ENCODE measurements at places on chromosomes 12 and 14.

DNA sequence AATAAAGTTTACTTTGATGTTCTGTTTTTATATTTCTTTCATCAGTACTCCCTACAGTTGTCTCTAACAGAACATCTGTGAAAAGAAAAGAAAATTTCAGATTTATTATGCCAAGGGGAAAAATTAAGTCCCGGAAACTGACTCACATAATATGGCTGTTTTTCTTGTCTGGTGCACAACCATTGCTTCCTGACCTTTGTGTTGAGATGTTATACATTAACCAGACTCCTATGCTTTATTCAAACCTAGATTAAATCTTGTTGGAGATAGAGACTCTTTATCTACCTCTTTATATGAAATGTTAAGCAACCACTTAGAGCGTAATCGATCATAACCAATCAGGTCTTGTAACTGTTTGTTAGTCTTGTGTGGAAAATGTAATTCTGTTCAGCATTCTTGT, 37.6 kb upstream of the BICD1 start:
- no peak for DNase-seq

DNA sequence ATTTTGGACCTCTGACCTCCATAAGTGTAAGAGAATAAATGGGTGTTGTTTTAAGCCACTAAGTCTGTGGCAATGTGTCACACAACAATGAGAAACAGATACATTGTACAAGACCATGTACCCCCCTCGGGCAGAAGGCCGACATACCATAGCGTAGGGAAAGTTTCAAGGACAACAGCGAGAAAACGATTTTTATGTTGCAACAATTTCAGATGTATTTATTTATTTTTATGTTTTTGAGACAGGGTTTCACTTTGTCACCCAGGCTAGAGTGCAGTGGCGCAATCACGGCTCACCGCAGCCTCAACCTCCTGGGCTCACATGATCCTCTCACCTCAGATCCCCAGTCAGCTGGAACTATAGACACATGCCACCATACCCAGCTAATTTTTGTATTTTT, 136.4 kb upstream of the NCOR2 start:
- no peak for DNase-seq

DNA sequence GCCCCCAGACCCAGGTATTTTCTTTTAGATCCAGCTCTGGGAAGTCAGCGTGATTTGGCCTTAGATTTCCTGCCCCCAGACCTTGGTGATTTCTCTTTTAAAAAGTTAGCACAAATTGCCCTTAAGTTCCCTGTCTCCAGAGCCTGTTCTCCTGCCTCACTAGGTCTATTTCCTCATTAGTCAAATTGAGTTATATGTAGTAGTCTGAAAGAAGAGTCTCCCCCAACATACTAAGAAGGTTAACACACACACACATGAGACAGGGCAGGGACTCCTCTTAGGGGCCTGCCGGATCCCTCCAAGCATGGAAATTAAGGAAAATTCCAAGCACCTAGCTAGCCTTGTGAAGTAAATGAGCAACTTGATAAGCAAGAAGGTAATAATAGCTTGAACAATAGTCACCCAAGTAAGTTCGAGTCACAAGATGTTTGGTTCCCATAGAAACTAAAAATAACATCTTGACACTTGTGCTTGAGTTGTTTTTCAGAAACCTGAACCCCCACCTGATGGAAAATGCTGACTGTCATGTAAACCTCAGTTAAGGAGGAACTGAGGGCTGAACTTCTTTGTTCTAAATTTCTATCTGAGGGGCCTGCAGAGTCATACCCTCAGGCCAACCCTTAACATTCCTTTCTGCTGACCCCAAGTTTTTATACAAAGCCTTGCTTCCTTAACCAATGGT, 51.6 kb downstream of the CAND1 start:
- DNase-seq: no peak

- DNase-seq: no peak
Observed at GRCh38 chr12:76504606-76505005, 55.0 kb downstream of the OSBPL8 start.

DNA sequence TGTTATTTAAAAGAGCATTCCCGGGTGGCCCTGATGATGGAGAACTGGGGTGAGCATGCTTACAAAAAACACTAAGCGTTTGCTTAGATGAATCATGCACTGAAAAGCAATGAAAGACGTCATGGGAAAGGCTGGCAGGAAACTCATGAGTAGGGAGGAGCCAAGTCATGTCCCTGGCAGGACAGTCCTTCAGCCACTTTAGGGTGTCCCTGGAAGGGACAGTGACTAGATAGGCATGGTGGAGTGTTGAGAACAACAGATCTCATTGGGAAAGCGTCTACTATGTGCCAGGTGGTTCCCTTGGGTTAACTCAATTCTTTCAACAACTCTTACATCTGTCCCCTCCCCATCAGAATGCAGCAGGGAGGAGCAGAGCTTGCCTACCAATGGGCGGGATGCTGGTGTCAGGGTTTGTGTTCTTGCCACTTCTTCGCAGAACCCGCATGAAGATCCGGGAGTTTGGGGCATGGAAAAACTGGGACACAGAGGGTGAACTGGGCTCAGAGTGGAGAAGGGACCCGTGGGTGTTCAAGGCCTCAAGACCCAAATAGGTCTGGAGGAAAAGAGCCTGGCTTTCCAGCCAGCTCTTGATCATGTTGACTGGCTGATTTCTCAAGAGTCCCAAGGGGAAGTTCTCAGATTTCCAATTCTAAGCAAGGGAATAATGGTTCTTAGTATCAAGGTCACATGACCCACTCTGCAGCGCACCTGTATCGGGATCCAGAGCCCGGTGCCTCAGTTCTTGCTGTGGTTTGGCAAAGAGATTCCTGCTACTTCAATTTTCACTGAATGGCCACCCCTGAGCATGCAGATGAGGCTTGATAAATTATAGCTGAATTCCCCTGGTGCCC, 653.9 kb upstream of the TBX3 start:
- DNase-seq: peak; percentile 94

DNA sequence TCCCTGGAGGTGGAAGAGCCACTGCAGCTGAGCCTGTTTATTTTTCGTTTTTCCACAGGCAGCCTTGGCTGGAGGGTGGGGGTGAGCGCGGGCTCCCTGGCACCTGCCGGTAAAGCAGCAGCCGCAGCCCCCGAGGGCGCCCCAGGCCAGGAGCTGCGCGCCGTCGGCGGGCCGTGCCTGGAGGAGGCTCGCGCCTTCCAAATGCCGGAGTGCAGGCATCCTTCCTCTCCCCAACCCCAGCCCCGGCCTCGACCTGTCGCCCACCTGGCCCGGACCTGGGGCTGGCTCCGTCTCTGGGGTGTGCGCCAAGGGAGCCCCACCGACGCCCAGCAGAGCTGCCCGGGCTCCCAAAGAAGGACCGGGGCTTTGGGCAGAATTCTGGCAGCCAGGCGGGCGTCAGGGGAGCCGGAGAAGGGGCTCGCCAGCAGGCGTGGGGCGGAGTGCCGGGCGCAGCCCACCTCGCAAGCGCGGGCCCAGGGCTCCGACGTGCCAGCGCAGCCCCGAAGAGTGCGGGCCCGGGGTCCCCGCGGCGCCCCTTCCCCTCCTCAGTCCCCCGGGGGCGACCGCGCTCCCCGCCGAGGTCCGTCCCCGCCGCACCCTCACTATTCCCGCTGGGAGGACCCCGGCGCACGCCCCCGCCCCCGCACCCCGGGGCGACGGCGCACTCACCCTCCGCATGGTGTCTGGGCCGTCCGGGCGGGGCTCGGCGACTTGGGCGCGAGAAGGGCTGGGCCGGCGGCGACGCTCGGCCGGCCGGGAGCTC, 130.3 kb downstream of the NDUFA12 start:
- DNase-seq: no peak

DNA sequence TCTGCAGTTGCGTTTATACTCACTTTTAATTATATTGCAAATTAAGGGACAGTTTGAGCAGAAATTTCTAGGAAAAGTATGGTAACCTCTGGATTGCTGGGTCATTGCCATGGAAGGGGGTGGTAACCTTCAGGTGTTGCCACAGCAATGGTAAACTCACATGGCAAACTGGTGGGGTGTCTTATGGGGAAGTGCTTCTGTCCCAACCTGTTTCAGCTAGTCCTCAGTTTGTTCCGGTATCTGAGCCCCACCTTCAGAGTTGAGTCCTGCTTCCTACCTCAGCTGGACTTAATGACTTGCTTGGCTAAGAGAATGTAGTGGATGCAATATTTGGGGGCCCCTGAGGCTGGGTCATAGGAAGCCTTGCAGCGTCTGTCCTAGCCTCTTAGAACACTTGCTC, 7.3 kb upstream of the CLMN start:
- no peak for DNase-seq

- DNase-seq: no peak
Observed at GRCh38 chr14:67643713-67644112, 24.0 kb downstream of the ARG2 start.

DNA sequence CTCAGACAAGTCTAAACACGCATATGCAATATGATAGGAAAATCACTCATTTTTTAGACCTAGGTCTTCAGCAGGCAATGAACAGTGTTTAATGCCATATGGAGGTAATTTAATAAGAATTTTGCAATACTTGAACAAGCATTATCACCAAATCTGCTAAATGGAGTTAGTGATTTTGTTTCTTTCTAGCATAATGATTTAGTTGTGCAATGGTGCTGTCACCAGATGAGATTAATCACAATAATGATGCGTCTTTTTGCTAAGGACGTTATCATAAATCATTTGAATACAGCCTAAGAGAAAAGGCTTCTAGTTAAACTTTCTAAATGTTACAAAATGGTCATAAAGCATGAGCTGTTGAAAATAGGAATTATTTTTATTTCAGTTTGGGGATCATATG, 170.0 kb upstream of the SLC16A7 start:
- no peak for DNase-seq

DNA sequence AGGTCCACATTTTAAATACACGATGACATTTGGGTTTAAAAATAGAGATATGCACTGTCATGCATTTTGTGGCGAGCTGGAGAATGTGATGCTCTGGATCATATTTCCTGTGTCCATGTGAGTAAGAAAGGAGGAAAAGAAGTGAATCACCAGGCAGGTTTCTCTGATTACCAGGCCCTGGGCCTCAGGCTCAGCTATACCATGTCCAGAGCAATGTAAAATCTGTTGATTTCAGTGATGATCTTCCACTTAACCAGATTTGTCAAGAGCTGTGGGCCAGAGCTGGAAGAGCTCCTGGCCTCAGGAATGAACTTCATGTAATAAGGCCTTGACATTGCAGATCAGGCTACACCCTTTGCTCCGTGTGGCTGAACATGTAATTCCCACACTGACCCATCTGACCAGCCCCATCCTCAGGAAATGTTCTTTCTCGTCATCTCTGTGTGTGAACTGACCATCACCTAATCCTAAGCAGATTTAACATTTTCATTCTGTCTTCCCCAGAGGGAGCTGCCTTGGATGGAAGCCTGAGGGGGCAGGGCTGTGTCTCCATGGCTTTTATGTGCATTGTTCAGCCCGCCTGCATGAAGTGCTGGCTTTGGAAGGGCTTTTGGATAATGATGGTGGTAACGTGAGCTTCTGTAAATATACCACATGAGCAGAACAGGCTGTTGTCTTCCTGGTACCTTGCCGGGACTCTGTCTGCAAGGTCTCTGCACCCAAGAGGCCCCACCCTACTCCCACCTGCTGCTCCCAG, 54.5 kb downstream of the CRACR2A start:
- DNase-seq: no peak

DNA sequence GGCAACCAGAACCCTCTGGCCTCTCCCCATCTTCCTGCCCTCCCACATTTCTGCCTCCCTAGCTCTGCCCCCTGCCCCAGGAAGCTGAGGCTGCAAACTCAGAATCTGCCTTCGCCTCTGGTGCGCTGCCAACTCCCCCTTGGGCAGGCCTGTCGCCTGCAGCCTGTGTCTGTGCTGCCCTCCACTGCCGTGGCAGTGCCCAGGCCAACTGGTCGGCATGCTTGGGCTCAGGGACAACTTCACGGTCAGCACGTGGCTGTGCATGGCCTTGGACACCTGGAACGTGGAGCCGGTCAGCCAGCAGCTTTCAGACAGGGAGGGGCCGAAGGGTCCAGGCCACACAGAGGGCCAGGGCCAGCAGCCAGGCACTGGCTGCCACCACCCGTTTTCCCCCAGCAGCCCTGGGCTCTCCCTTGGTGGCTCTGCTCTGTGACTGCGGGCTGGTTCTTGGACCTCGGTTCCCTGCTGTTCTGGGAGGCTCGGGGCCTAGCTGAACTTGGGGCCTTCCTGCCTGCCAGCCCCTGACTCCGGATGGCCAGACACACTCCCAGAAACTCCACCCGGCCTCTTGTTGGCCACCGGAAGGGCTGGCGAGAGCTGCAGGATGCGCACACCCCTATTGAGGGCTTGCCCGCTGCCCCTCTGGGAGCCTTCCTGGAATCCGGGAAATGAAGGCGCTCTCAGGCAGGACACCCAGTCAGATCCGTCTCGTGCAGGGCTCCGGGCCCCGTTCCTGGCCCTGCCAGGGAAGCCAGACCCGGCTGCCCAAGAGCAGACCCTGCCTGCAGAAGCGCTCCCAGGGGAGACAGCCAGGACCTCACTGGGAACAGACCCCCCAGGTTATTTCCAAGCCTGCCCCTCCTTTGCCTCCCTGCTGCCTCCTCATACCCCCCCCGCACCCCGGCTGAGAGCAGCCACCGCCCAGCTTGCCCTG, 34.2 kb upstream of the PPP1R13B start:
- DNase-seq: no peak

- no peak for DNase-seq
Observed at GRCh38 chr12:131771965-131772364, 56.2 kb upstream of the MMP17 start.

- no peak for DNase-seq
Observed at GRCh38 chr12:131618303-131618658, 92.6 kb upstream of the SFSWAP start.

DNA sequence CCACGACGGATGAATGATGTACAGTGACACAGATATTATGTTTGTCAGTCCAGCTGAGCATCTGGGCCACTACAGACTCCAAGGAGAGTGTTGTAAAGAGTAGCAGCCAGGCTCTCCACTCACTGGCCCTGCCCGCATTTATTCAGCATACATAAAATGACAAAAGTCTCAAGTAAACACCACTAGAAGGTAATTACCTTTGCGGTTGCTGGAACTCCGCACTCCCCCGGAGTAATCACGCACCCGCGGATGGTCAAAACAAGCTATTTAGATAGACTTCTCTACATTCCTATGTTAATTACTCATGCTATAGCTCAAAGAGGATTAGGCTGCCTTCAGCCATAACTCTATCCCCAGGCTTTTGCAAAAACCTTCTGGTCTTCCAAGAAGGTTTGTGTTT, 18.8 kb upstream of the STRAP start:
- DNase-seq: no peak

- DNase-seq: no peak
Observed at GRCh38 chr12:81588235-81589008, 170.7 kb downstream of the PPFIA2 start.

- no peak for DNase-seq
Observed at GRCh38 chr14:54023027-54023426, 66.4 kb upstream of the BMP4 start.

DNA sequence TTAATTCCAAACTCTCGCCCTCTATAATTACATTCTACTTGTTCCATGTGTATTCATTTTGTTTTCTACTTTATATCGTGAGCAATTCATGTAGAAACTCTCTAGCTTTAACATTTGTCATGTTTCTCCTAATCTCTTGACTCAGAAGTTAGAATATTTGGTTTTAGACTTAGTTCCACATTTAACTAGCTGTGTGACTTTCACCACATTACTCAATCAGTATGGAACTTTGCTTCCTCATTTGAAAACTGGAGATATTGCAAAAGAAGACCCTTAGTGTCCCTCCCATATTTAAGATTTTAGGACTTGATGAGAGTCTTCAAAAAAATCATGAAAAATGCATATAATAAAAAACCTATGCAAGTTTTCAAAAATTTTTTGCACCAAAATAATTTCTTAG, 447.5 kb downstream of the GXYLT1 start:
- no peak for DNase-seq
